ENCODE measurements at places on chromosomes 1 and 21.
A peak's percentile ranks its signal among the peaks of the same experiment; 100 is the strongest.

DNA sequence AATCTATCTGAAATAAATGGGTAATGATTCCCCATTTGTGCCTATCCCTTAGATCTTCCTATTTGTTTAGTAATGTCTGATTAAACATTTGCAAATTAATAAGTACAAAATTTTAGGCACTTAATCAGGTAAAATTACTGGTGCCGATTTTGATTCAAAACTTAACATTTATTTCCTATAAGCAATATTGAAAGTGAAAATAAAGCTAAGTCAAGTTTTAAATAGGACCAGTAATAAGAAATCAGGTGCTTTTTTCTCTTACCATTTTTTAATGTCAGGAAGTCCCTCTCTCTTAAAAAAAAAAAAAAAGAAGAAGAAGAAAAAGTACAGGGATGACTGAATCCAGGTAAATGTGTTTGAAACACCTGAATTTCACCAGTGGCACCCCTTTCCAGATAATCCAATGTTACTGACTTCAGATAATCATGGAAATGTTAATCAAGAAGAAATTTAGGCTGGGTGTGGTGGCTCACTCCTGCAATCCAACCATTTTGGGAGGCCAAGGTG, 836 bp upstream of the GBP4 start:
- no peak for DNase-seq

GRCh38 chr1:67735806-67736627, 51.0 kb downstream of the GADD45A start:
- peak; percentile 13 for DNase-seq

GRCh38 chr1:201126832-201127754, at the start of gene ASCL5:
Gene ASCL5, minus strand, starts transcription at chr1:201127184. Its CDS starts 11,812 bp downstream, at chr1:201115372.
- no peak for DNase-seq

GRCh38 chr21:45410151-45410864, 5.3 kb downstream of the COL18A1 start:
- no peak for DNase-seq

GRCh38 chr1:40160806-40161124, 422 bp upstream of the RLF start:
- DNase-seq = no peak

DNA sequence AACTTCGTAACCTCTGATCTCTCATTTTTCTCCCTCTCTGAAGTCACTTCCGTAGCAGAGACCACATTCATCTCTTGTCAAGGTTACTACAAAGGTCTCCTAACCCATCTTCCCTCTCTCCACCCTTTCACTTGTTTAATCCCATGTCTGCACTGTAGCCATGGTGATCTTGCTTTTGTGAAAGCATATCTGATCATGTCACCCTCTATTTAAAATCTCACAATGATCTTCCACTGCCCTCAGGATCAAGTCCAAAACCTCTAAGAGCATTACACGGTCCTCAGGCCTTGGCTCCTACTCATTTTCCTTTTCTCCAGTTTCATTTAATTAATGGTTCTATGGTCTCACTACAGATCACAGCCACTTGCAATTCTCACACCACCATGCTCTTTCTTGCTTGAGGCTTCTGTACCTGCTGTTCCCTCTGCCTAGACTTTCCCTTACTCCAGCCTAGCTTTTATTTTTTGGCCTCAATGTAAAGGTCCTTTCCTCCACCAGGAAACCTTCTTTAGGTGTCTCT, 12.1 kb downstream of the ARHGEF11 start:
- DNase-seq = no peak

Measured in activated CD4-positive, alpha-beta T cell treated with anti-CD3 and anti-CD28 coated beads, Interleukin-2, amount 50 U/mL, for 1 hour (primary cell).